ENCODE measurements at places on chromosomes 6 and 20.

DNA sequence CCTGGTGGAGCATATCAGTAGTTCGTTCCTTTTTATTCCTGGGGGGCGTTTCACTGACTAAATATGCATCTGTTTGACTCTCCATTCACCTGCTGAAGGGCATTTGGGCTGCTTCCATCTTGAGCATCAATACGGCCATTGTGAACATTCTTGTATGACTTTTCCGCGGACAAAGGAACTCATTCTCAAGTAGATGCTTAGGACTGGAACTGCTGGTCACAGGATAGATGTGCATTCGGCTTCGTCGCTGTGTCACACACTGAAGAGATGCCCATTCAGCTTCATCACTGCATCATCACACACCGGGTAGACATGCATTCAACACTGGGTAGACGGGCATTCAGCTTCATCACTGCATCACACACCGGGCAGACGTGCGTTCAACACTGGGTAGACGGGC lies 95.3 kb downstream of the TAF4 start:
- no peak for DNase-seq

DNA sequence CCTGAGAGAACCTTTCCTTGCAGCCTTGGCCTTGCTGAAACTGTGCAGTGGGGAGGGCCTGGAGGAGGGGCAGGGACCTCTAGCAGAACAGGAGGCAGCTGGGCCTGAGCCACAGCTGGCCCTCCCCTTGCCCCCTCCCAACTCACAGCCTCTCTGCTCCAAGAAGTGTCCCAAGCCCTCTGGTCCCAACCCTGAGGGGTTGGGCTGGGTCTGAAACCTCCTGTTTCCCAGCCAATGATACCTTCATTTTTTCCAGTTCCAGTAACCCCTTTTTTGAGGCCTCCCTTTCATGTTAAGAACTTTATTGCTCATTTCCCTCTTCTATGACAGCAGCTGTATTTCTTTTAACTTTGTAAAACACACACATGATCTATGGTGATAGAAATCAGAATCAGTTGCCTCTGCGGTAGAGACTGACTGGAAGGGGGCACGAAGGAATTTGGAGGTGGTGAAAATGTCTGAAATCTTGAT lies 17.9 kb upstream of the ARMC12 start:
- DNase-seq: no peak

DNA sequence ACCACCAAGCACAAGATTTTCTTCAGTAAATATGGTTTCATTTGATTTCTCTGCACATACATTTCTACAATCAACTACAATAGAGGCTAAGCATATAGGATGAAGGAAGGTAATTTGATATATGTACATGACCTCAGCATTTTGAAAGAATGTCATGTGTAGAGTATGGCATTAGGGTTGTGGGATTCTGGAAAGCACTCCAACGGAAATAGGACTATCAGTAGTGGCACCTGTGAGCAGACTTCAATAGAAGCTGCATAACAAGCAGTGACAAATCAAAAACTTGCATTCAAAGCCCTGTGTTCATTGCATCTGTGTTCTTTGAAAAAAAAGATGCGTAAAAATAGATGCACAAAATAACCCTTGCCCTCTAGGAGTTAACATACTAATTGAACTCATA lies 57.5 kb upstream of the EYA4 start:
- no peak for DNase-seq

GRCh38 chr20:51153867-51154707 lies 131.2 kb upstream of the KCNG1 start:
- no peak for DNase-seq

DNA sequence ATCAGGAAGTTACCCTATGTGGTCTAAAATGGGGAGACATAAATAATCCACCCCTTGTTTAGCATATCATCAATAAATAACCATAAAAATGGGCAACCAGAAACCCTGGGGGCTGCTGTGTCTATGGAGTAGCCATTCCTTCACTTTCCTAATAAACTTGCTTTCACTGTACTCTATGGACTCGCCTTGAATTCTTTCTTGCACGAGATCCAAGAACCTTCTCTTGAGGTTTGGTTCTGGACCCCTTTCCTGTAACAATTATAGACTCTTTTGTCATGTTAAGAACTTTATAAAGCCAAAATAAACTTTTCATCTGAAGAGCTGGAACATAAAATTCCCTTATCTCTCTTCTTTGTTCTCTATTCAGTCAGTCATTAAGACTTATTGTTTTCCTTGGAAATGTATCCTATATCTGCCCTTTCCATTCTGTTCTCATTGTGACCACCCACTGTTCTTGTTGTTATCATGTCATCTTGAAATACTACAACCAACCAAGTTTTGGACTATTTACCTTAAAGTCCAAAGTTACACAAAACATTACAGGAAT lies 29.3 kb upstream of the ZBTB24 start:
- no peak for DNase-seq

GRCh38 chr6:81714684-81715083 lies 37.8 kb downstream of the TENT5A start:
- no peak for DNase-seq

DNA sequence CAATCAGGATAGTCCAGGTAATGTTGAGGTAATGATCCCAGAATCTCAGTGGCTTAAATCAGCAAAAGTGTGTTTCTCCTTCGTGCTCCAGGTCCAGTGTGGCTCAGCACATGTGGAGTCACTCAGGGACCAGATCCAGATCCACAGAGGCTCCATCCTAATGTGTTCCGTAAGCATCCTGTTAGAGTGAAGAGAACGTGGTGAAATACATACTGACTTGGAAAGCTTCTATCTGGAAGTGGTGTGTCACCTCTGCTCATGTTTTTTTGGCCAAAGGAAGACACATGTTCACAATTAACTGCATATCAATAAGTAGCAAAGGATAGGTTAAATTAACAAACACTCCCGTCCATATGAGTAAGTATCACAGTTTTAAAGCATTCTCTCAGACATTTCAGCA lies 26.8 kb upstream of the PREP start:
- DNase-seq: no peak

- DNase-seq: no peak
These were observed 61.3 kb downstream of the TRERF1 start for GRCh38 chr6:42390228-42390934.

- DNase-seq: no peak
These were observed 100.6 kb downstream of the HIVEP1 start for GRCh38 chr6:12112540-12113189.

DNA sequence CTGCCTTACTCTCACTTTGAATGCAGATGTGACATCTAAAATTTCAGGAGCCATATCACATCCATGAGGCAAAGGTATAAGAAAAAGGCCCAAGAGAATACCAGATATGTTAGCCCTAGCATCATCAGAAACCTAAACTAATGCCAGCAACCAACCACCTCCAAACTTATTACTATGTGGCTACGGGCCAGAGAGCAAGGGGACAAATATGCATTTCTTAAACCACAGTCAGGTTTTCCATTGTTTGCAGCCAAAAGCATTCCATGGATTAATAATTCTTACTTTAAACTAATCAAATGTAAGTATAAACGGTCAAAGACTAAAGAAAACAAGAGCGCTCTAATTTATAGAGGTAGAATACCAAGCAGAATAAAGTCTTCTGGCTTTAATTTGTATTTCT lies 84.7 kb downstream of the TASP1 start:
- peak; percentile 10 for DNase-seq

DNA sequence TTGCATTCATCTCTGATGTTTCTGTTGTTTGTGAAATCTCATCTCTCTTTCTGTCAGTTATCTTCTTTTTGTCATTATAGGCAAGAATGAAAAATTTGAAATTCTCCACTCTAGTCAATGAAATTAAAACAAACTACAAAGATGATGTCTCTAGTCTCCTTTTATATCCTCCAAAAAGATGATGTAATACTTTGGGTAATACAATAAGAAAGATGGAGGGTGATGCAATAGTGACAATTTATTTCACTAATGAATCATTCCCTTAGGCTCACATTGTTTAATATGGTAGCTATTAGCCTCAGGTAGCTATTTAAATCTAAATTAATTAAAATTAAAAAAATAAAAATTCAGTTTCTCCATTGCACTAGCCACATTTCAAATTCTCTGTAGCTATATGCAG lies 145.4 kb downstream of the UST start:
- DNase-seq: peak; percentile 7
